Stimulated activated CD8-positive, alpha-beta memory T cell treated with anti-CD3 and anti-CD28 coated beads, Interleukin-4, amount 100 ng/mL, for 1 hour (primary cell): ENCODE measurements at places on chromosomes 12 and 14.

GRCh38 chr14:104329793-104330192, 191.4 kb downstream of the KIF26A start:
- DNase-seq: no peak

GRCh38 chr12:127861406-127861805, 405.6 kb upstream of the TMEM132C start:
- no peak for DNase-seq

- DNase-seq: no peak
These were observed 8.0 kb upstream of the SLC17A8 start for GRCh38 chr12:100348657-100349454.

GRCh38 chr14:94427016-94427613, 25.5 kb downstream of the SERPINA11 start:
- DNase-seq: no peak

DNA sequence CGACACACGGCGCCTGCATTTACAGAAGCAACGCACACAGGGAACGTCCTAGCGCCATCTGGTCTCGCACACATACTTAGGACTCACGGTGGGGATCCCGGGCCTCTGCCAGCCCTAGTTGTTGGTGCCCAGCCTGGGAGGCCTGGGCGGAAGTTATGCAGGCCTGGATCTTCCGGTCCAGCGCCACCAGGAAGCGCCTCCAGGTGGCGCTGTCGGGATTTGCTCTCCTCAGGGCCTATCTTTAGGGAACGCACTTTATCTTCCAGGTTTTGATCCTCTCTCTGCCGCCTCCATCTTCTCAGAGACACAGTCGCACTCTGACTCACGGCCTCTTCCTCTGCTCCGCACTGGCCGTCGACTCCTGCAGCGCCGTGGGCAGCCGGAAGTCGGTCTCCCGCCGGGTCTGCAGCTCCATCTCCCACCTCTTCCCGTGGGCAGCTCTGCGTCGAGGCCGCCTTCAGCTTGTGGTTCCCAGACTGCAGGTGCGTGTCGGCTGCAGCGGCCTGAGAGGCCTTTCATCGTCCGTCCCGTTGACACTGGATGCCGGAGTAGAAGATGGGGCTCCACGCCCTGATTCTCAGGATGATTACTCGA, 760.4 kb downstream of the TMEM121 start:
- DNase-seq: no peak

- DNase-seq: no peak
These were observed 47.7 kb upstream of the PTPRO start for GRCh38 chr12:15274561-15274967.

DNA sequence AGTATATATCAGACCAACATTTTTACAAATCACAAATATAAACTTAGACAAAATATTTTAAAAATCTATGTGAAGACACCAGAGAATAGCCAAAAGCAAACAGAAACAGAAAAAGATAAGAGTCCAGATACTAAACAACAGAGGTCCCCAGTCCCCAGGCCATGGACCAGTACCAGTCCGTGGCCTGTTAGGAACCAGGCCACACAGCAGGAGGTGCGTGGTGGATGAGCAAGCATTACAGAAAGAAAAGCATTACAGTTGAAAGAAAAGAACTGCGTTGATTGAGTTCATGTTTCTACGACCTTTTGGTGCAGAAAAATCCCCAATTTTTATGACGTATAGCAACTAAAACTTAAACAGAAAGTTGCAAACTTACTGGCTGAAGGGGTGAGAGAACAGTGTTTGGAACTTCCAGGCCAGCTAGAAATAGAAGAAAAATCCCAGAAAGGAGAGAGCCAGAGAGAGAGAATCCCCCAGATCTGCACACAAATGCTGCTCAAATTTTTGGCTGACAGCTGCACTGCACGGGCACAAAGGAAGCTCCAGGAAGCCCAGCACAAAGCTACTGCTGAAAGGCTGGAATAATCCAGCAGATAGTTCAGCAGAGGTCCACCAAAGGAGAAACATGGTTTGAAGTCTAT, 159.6 kb upstream of the C14orf180 start:
- DNase-seq: no peak

GRCh38 chr14:86501611-86502010, 971.7 kb downstream of the FLRT2 start:
- DNase-seq: no peak

- DNase-seq: no peak
These were observed 272.0 kb downstream of the SSPN start for GRCh38 chr12:26467351-26467750.

DNA sequence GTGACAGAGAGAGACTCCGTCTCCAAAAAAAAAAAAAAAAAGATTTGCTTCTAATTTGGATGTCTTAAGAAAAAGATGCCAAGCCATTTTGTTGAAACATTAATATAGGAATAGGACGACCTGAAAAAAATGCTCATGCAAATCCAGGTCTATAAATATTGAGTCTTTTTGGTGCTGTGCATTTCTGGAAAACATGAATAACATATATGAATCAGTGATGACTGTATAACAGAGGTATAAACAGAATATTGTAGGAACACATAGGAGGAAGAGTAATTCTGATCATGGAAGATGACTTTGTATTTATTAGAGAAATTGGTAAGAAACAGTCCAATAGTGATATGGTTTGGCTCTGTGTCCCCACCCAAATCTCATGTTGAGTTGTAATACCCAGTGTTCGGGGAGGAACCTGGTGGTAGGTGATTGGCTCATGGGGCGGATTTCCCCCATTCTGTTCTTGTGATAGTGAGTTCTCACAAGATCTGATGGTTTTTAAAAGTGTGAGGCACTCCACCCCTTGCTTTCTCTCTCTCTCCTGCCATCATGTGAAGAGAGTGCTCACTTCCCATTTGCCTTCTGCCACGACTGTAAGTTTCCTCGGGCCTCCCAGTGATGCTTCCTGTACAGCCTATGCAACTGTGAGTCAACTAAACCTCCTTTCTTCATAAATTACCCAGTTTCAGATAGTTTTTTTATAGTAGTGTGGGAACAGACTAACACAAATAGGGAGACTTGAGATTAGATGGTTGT, 3.0 kb upstream of the SRSF5 start:
- no peak for DNase-seq

DNA sequence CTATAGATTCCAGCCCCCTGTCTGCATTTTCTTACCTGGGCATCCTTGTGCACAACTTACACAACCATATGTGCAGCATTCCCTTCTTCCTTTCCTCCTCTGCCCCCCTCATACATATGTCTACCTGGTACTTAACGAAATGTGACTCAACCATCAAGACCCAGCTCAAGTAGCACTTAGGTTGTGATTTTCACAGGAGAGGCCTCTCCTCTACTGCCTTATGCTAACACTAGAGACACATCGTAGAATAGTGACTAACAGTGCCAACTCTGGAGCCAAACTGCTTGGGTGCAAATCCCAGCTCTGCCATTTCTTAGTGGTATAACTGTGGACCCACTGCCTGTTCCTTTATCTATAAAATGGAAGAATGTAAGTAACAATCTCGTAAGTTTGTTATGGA, 24.1 kb upstream of the PLEKHA5 start:
- DNase-seq: no peak

DNA sequence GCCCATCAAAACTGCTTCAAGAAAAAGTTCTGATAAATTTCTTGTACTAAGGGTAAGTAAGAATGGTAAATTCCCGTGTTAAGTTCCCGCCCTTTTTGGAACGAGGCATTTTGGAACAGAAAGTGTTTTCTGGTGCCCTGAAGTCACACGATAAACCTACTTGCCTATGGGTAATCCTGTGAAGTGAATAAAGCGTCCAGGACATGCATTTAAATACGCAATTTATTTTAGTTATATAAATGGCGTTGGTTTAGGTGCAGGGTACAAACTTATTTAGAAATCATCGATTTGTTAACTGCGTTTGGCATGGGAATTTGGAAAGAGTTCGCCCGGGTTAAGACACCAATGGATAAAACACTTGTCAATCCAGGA, 715 bp upstream of the RAP1B start:
- DNase-seq: no peak

DNA sequence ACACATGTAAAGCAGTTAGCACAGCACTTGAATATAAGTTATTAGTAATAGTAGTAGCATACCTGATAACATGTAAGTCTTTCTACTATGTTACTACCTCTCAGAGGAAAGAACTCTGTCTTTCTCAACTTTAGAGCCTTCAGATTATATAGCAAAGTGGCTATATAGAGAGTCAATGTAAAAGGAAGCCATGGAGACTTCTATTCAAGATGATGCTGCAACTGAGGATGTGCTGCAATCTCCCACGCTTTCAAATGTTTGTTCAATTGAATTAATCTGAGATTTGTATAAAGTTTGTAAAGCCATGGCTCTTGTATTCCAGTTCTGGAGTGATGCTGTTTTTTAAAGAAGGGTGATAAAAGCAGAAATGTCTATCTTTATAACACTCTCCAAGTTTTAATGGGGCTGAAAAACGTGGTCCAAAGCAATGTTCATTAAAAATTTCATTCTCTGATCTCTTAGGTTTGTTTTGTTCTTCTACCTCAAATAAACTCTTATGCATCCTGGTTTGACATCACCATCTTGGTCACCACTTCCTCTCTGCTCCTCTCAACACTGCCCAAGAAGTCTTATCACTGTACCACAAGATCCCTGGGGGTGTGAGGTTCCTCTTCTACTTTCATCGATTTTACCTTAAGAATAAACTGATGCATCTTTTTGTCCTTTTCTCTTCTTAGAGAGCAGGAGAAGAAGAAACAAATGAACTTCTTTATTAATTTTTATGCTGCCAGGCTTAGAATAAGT, 40.6 kb downstream of the C12orf42 start:
- DNase-seq: no peak

DNA sequence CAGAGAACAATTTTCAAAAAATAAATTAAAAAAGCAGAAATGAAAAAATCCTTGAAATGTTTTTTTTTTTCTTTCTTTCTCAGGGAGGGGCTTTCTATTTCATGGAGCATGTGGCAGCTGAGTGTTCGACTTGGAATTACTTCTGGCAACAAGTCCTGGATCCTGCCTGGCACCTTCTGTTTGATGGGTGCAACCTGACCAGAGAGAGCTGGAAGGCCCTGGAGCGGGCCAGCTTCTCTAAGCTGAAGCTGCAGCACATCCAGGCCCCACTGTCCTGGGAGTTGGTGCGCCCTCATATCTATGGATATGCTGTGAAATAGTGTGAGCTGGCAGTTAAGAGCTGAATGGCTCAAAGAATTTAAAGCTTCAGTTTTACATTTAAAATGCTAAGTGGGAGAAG, 22.5 kb upstream of the HIGD1C start:
- no peak for DNase-seq

DNA sequence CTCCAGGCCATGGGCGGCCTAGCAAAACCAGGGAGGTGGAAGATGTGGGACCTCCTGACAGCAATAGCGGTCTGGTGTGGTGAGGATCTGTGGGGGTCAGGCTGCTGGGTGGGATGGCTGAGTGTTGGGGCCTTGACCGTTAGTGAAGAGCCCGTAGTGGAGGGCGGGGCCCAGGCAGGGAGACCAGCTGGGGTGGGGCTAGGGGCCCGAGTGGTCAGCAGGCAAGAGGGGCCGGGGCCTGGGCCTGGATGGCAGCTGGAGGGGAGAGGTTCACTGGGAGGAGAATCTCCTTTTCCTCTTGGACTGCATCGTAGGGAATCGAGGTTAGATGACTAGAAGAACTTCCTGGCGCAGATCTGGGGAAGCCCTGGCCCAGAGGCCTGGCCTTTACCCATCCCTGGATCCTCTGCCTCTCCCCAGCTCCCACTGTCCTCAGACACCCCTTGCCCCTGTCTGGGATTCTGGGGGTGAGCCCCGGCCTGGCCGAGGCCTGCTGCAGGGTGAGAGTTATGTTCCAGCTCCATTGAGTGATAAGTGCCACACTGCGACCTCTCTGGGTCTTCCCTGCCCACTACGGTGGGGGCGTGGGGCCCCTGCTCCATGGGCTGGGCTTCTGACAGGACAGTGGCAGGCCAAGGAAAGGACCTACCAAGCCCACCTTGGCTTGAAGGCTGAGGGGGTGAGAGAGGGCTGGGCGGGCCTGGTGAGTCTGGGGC, 47.1 kb downstream of the KRT80 start:
- no peak for DNase-seq
